ENCODE measurements at places on chromosomes 12 and 14.

GRCh38 chr12:106227641-106228319 lies 20.0 kb downstream of the CKAP4 start:
- DNase-seq: peak; percentile 61

GRCh38 chr12:53999559-54000115 lies 324 bp upstream of the HOXC9 start:
- DNase-seq: no peak

- DNase-seq: no peak
Observed at GRCh38 chr12:69569236-69569635, 16.0 kb upstream of the CCT2 start.

GRCh38 chr14:97776890-97777558 lies 979.8 kb downstream of the VRK1 start:
- DNase-seq: no peak

DNA sequence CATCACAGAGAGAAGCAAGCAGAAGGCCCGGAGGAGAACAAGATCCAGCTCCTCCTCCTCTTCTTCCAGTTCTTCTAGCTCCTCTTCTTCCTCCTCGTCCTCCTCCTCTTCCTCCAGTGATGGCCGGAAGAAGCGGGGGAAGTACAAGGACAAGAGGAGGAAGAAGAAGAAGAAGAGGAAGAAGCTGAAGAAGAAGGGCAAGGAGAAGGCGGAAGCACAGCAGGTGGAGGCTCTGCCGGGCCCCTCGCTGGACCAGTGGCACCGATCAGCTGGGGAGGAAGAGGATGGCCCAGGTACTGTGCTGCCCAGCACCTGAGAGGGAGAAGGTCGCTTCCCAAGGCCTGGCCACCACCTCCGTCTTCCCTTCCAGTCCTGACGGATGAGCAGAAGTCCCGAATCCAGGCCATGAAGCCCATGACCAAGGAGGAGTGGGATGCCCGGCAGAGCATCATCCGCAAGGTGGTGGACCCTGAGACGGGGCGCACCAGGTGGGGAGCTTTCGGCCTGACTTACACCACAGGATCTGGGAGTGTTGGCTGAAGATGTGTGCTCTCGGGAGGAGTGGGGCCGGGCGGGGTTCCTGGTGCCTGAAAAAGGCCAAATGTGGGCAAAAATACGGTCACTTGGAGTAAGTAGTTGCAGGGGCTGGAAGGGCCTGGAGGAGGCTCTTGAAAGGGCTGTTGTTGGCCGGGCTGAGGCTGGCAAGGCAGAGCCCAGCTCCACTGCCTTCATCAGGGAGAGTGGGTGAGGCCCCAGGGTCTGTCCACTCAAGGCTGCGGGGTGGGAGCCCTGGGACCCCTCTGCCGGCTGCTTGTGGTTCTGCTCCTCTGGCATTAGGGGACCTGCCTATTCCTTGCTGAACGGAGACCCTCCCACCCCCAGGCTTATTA lies 1.4 kb downstream of the ARL6IP4 start:
- DNase-seq: no peak

DNA sequence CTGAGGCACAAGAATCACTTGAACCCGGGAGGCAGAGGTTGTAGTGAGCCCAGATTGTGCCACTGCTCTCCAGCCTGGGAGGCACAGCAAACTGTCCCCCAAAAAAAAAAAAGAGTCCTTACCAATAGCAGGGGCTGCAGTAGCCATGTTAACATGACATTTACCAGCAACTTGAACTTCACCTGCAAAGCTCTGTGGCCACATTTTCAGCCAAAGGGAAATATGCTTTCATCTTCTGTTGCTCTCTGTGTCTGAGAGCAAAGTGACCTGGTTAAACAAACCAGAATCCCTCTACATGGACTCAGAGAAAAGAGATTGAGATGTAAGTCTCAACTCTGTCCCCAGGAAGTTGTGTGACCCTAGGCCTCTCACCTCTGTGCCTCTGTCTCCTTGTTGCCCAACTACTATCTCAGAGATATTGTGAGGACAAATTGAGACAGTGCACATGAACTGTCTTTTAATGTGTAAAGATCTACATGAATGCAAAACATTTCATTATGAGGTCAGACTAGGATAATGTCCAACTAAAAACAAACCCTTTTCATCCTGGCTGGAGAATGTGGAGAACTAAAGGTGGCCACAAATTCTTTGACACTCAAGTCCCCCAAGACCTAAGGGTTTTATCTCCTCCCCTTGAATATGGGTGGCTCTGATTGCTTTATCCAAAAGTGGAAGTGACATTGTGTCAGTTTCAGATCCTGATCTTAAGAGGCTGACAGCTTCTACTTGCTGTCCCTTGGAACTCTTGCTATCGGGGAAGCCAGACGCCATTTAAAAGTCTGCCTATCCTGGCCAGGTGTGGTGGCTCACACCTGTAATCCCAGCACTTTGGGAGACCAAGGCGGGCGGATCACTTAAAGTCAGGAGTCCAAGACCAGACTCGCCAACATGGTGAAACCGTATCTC lies 24.7 kb upstream of the P2RX4 start:
- no peak for DNase-seq

DNA sequence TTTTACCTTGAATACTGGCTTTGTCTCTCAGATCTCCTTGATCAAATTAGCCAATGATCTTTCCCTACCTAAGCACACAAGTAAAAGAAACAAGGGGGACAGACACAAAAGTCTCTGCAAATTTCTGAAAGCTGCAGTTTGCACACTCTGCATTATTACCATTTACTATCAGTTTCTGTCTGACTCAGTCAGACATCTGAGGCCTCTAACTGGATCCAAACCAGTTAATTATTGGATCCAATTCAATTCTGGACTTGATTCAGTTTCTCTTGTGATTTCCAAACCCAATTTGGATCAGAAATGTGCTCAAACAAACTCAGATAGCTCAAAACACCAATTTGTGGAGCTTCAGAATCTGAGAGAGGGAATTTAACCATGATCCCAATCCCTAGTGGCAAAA lies 16.6 kb downstream of the SSTR1 start:
- DNase-seq: no peak

GRCh38 chr14:34873589-34874385 lies 1.4 kb downstream of the BAZ1A start:
- peak; percentile 79 for DNase-seq

DNA sequence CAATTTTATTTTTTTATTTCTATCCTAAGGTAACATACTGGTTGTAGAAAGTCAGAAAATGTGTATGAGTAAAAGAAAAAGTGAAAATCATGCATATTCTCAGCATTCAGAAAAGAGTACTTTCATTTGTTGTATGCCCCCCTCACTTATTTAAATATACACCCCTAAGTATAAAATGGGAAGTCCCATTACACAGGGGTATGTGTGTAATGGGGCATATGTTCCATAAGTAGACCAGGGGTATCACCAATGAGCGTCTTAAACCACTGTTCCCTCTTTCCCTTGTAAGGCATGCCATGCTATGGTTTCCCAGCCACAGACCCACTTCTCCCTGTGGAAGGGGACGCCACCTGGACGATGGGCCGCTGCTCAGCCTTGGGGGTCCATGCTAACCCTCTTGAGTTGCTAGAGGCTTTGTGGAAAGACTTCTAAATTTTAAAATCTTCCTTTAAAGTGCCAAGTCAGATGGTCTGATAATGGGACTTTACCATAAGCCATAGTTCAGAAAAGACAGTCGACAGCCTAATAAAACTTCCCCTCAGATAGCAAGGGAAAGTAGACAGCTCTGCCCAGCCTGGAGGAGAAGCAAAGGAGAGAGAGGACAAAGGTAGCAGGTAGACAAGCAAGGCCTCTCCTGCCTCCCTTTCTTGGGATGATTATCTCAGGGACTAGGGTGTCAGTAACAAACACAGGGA lies 118.2 kb downstream of the ZFP36L1 start:
- DNase-seq: no peak

GRCh38 chr14:89303456-89304435 lies 113.3 kb downstream of the FOXN3 start:
- DNase-seq: no peak

DNA sequence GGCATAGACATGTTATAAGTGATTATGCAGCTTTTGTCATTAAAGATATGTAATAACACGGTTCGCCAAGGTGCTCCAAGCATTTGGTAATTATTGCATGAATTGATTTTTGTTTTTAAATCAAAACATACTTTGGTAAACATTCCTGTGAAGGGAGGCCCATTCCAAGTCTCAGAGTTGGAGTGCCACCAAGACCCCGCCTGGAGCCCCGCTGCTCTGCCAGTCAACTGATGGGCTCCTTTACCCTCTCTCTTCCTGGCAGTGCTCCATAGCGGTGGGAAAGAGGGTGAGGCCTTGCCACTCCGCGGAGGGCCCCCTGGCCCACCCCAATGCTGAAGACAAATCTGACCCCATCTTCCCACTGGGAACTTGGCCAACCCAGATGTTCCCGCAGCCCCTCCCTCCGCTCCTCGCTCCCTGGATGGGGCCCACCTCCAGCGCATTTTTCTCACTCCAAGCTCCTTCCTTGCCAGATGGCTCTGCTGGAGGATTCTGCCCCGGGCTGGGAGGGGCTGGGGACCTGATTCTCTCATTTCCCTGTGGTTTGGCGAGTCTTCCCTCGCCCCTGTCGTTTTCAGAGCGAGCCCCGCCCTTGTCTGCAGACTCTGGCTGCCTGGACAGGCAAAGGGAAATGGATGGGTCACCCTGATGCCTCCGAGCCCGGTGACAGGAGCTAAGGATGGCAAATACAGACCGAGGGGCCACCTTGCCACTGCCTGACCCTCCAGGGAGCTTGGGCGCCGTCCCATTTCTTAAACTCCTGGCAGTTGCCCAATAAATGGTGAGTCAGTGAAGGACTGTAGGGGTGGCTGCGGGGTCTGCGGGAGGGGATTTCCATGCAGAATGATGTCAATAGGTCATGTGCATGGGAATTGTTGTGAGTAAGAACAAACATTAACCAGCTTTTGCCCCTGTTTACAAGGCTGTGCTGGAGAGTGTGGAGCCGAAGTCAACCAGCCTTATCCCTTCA lies 9.2 kb upstream of the PAPLN start:
- no peak for DNase-seq

GRCh38 chr12:116384691-116385485 lies 107.4 kb upstream of the MED13L start:
- DNase-seq: no peak

GRCh38 chr12:89960011-89960507 lies 251.4 kb upstream of the ATP2B1 start:
- DNase-seq: no peak

GRCh38 chr12:49519574-49519936 lies 19.3 kb upstream of the KCNH3 start:
- DNase-seq: no peak

- no peak for DNase-seq
Observed at GRCh38 chr14:105201925-105202513, 20.9 kb upstream of the NUDT14 start.

GRCh38 chr12:57489157-57489641 lies 1.3 kb downstream of the MARS1 start:
- DNase-seq: no peak

GRCh38 chr14:84785996-84786395 lies 743.9 kb upstream of the FLRT2 start:
- DNase-seq: no peak

- peak; percentile 19 for DNase-seq
Observed at GRCh38 chr12:109264095-109264942, 44.8 kb downstream of the FOXN4 start.

- DNase-seq: no peak
Observed at GRCh38 chr14:90053044-90053443, 8.8 kb upstream of the KCNK13 start.

GRCh38 chr14:51862860-51863259 lies 2.4 kb downstream of the GNG2 start:
- DNase-seq: no peak

DNA sequence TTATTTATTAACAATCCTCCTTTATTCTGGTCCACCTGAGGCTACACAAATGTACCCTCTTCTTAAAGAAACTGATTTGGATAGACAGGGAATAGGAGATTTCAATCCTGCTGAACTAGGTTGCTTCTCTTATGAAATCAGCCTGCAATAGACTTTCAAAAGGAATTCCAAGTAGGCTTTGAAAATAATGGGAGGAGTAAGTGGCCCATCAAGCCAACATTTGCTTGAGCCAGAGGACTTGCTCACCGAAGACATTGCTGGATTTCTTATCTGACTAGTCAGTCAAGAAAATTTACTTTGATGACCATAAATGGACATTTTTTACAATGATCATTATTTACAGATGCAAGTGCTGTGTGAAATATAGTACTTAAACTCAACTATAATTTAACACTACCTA lies 82.8 kb upstream of the RASSF8 start:
- DNase-seq: no peak

- peak; percentile 74 for DNase-seq
Observed at GRCh38 chr14:23559010-23559925, 3.2 kb downstream of the THTPA start.

DNA sequence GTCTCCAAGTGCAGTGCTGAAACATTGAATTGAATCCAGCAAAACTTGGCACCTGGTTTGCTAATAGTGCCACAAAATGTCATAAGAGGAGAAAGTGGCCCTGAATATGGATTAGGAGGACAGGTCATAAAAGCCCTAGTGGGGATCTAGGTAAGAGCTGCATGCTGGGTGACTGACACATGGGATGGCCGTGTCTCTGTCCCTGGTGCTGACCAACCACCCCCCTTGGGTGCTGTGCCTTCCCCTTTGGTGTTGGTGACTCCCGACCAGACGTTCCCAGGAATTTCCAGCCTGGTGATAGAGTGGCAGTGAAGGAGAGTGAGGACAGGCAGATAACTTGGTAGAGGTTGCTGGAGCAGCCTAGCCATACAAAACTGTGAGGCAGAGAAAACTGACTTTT lies 142.8 kb downstream of the VRK1 start:
- no peak for DNase-seq

DNA sequence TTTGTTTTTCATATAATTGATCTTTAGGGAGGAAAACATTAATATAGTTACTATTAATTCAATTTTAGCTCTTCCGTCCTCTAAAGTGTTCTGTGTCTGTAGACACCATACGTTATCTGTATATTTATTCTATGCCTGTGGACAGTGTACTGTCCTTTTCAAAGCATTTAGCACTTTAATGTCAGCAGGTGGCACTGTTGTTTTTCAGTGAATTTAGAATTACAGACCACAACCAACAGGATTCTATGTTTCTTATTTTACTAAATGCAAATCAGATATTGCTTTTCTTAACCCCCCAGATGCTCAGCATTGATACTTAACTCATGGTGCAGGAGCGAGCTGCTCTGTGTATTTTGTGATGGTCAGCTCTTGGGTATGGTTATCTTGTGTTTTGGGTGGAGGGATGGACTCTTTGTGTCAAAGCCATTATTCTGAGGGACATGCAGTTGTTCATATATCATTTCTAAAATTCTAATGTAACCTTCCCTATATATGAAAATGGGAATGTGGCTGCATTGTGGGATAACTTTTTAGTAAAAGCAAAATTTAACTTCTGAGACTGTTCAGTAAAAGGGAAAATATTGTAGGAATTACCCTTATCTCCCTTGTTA lies 65.2 kb downstream of the PAPOLA start:
- DNase-seq: no peak

- no peak for DNase-seq
Observed at GRCh38 chr14:34335968-34336367, 126.1 kb downstream of the SPTSSA start.

Data from activated CD4-positive, alpha-beta T cell treated with anti-CD3 and anti-CD28 coated beads, Interleukin-2, amount 50 U/mL, for 1 hour (primary cell).